ENCODE measurements at places on chromosomes 5 and 9.

DNA sequence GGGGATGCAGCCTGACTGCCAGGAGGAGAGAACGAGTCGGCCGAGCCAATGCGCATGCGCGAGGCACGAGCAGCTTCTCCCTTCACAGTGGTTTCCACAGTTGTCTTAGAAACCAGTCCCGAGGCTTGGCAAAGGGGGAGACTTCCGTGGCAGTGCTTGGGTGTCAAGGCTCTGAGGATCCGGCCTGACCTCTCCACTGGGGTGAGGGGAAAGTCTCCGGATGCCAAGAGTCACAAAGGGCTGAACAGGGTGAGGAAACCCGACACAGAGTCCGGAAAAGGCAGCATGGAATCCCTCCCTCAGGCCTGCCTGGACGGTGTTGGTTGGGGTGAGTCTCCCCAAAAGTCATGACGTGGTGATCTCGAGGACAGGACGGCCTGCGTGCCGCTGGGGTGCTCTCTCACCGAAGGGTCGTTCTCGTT is 475.5 kb downstream of the SPATA31A7 start:
- H3K4me1 ChIP-seq: no peaks in the 10 kb centered on the region
- H3K4me3 ChIP-seq: no peak overlapping the region
- DNase-seq: no peak

- no peak overlapping the region for H3K27ac ChIP-seq
- DNase-seq: no peak
- no peaks in the 10 kb centered on the region for H3K36me3 ChIP-seq
- no peaks in the 10 kb centered on the region for H3K27me3 ChIP-seq
- no peaks in the 10 kb centered on the region for H3K4me1 ChIP-seq
- H3K4me3 ChIP-seq: no peak overlapping the region
These were observed 81.8 kb downstream of the ZNF618 start for GRCh38 chr9:113957821-113958341.

GRCh38 chr5:144504929-144505577 is 334.4 kb downstream of the KCTD16 start:
- H3K27me3 ChIP-seq: no peaks in the 10 kb centered on the region
- no peak overlapping the region for H3K4me3 ChIP-seq
- H3K36me3 ChIP-seq: no peaks in the 10 kb centered on the region
- no peak for DNase-seq
- H3K27ac ChIP-seq: no peak overlapping the region

- no peak for DNase-seq
- H3K36me3 ChIP-seq: peaks cover 3% of the 10 kb centered on the region
- H3K4me3 ChIP-seq: no peak overlapping the region
- H3K27ac ChIP-seq: no peak overlapping the region
- no peaks in the 10 kb centered on the region for H3K27me3 ChIP-seq
These were observed 99.8 kb downstream of the TLE4 start for GRCh38 chr9:79671558-79671957.

DNA sequence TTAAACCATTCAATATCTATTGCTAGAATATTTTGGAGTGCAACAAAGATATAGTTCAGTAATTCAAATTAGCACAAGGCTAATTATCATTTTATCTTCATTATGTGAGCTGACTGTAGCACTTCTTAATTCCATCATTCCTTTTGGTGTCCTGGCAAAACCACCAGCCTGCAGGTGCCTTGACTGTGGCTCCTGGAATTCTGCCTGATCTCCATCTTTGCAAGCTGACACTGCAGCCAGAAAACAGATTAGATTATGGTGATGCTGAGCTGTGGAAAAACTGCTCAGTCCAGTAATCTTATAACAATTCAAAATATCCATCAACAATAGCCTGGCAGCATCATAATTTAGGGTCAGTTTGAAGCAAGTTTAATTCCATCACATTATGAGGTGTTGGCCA is 919.5 kb downstream of the DTWD2 start:
- no peak overlapping the region for H3K27ac ChIP-seq
- H3K4me1 ChIP-seq: no peaks in the 10 kb centered on the region

DNA sequence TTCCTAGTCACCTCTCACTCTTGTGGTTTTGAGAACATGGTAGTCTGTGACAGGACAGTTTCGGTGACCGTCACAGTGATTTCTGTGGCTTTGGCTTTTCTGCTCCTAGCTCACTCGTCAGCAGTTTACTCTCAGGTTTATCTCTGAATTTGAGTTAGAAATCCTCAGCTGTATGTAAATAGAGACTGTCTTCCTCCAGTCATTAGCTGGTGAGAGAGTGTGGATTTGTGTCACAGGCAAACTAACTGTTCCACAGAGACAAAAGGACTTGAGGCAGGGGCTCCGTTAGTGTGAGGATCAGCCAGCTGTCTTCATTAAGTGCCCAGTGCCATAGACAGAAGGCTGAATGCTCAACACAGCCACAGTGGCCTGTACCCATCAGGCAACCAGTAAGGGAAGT is 131.4 kb downstream of the CD180 start:
- H3K36me3 ChIP-seq: no peaks in the 10 kb centered on the region
- H3K4me1 ChIP-seq: peaks cover 10% of the 10 kb centered on the region
- no peak overlapping the region for H3K4me3 ChIP-seq
- DNase-seq: no peak

DNA sequence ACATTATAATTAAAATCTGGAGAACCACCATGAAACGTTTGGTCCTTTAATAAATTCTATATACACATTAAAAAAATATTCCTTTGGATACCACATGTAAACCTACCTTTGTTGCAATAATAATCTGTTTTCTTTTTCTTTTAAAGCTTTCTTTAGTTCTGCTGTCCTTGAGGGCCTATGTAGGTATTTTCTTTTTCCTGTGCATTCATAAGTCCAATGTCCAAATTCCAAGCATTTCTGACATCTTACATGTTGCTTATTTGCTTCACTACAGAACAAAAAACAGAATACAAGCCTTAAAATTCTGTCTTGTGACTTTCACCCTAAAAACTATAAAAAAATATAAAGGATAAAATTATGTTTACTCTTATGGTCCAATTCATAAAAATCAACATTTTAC is 19.7 kb downstream of the ZCCHC10 start:
- no peaks in the 10 kb centered on the region for H3K27me3 ChIP-seq
- no peak for DNase-seq
- peaks cover 13% of the 10 kb centered on the region for H3K36me3 ChIP-seq
- no peak overlapping the region for H3K27ac ChIP-seq
- no peak overlapping the region for H3K4me3 ChIP-seq

GRCh38 chr9:87973122-87973521 is 1.2 kb downstream of the CDK20 start:
- peaks cover 12% of the 10 kb centered on the region for H3K36me3 ChIP-seq
- H3K4me1 ChIP-seq: peaks cover 6% of the 10 kb centered on the region
- no peaks in the 10 kb centered on the region for H3K27me3 ChIP-seq

DNA sequence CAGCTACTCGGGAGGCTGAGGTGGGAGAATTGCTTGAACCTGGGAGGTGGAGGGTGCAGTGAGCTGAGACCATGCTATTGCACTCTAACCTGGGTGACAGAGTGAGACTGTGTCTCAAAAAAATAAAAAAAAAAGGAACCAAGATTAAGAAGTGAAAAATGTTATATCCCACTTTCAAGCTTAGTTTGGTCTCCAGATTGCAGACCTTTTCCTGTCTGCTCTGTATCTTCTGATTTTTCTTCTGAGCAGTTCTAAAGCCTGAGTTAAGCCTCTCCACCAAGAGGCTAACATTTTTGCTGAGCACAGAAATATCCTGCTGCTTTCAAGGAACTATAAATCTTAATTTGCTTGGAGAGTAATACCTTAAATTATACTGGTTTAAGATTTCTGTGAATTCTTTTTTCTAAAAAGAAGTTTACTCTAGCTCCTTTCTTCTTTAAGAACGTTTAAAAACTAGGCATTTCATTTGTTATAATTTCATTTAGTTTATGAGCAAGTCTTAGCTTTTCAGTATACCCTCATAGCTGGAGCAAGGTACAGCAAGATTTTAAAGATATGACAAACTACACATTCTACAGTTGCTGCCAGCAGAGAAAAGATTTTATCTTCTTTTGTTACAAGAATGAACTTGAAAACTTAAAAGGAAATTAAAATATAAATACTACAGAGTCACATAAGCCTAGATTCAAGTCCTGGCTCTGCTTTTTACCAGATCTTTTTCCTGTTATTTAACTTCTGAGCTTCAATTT is 55.0 kb downstream of the GARNL3 start:
- H3K27ac ChIP-seq: no peak overlapping the region
- no peaks in the 10 kb centered on the region for H3K4me1 ChIP-seq
- no peaks in the 10 kb centered on the region for H3K36me3 ChIP-seq
- no peaks in the 10 kb centered on the region for H3K27me3 ChIP-seq
- DNase-seq: no peak
- H3K4me3 ChIP-seq: no peak overlapping the region

GRCh38 chr9:90556897-90557675 is 85.5 kb downstream of the DIRAS2 start:
- H3K4me1 ChIP-seq: no peaks in the 10 kb centered on the region
- no peak for DNase-seq
- H3K27me3 ChIP-seq: no peaks in the 10 kb centered on the region

Measured in effector memory CD4-positive, alpha-beta T cell (primary cell).